Activated CD4-positive, CD25-positive, alpha-beta regulatory T cell (primary cell): ENCODE measurements at places on chromosomes 7 and 10.

DNA sequence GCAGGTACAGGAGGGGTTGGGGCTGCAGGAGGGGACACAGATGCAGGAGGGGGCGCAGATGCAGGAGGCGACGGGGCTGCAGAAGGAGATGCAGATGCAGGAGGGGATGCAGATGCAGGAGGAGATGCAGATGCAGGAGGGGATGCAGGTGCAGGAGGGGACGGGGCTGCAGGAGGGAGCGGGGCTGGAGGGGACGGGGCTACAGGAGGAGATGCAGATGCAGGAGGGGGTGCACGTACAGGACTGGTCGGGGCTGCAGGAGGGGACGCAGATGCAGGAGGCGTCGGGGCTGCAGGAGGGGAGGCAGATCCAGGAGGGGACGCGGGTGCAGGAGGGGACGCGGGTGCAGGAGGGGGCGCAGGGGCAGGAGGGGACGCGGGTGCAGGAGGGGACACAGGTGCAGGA is 66.5 kb downstream of the VWA2 start:
- no peak for DNase-seq

GRCh38 chr10:5628451-5629302 is 37.7 kb downstream of the ASB13 start:
- DNase-seq = no peak

- no peak for DNase-seq
Observed at GRCh38 chr7:38317515-38317914, 44.1 kb upstream of the TARP start.

- DNase-seq = no peak
Observed at GRCh38 chr10:50211670-50212069, 39.6 kb downstream of the ASAH2 start.

DNA sequence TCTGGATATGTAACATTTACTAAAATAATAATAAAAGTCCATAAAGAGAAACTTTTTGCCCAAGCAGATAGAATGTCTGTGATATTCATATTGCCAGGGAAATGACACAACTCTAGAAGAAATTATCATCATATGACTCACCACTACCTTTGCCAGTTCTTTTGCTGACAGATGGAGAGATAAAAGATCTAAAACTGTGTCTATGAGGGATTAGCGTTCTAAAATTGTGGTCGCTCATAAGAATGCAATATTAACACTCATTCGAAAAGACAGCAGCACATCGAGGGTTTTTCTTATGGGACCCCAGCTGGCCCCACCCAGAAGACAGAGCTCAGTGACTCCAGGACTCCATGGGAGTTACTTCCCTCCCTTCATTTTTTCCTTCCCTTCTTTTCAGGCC is 16.6 kb upstream of the LANCL2 start:
- no peak for DNase-seq

DNA sequence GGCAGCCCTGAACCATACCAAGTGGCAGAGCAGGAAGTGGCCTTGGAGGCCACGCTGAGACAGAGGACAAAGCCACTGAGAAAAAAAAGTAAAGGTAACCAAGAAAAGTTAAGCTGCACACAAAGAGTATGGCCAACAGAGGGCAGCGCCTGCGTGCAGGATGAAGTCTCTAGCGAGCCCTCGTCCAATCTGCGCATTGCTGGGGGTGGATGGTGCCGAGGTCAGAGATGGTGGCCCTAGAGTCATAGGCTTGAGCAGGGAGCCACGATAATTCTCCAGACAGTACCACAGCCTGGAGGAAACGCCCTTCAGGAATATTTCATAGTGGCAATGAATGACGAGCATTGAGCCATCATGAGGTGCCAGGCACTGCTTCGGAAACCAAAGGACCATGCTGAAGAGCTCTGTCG is 9.7 kb downstream of the ATP6V0E2 start:
- DNase-seq = no peak

- no peak for DNase-seq
Observed at GRCh38 chr7:106143711-106144337, 31.7 kb upstream of the SYPL1 start.
